ENCODE measurements at places on chromosomes 1 and 21.
A peak's percentile ranks its signal among the peaks of the same experiment; 100 is the strongest.

GRCh38 chr1:208520438-208521099 is 276.4 kb upstream of the PLXNA2 start:
- no peak for DNase-seq

GRCh38 chr1:148263128-148263905 is 111.2 kb upstream of the NBPF11 start:
- DNase-seq = peak; percentile 91

GRCh38 chr21:31446226-31446855 is 102.3 kb upstream of the TIAM1 start:
- DNase-seq = peak; percentile 87

GRCh38 chr1:184254849-184255248 is 132.0 kb upstream of the C1orf21 start:
- no peak for DNase-seq

- DNase-seq = no peak
These were observed 141.2 kb downstream of the FGGY start for GRCh38 chr1:59438058-59438560.

DNA sequence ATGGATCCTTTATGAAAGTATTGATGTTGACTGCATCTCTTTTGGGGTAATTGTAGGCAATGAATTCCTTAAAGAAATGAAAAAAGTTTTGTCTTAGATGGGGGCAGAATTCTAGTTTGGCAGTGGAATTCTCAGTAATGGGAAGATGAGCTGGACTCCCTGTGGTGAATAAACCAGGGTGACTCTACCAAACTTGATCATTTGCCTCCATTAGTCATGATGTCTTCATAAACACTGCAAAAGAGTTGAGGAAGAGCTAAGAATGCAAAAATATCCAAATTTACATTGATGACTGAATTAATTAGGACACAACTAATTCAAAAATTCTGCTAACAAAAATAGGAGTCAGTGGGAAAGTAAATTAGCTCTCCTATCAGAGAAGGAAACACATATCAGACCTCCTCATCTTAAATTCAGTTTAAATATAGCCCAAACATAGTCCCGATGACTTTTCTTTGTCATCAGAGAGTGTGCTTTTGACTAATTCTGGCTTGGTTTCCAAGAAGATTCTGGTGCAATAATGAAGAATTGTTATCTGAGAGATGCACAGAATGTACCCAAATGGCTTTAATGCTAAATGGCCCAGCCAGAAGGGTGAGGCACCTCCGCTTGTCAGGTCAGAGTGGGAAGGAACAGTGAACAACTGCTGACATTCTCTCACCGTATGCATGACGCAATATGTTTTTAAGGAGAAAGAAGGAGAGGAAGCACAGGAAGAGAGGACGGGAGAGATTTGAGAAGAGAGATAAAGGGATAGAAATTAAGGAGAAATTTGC is 525.1 kb downstream of the LMO4 start:
- DNase-seq = no peak

DNA sequence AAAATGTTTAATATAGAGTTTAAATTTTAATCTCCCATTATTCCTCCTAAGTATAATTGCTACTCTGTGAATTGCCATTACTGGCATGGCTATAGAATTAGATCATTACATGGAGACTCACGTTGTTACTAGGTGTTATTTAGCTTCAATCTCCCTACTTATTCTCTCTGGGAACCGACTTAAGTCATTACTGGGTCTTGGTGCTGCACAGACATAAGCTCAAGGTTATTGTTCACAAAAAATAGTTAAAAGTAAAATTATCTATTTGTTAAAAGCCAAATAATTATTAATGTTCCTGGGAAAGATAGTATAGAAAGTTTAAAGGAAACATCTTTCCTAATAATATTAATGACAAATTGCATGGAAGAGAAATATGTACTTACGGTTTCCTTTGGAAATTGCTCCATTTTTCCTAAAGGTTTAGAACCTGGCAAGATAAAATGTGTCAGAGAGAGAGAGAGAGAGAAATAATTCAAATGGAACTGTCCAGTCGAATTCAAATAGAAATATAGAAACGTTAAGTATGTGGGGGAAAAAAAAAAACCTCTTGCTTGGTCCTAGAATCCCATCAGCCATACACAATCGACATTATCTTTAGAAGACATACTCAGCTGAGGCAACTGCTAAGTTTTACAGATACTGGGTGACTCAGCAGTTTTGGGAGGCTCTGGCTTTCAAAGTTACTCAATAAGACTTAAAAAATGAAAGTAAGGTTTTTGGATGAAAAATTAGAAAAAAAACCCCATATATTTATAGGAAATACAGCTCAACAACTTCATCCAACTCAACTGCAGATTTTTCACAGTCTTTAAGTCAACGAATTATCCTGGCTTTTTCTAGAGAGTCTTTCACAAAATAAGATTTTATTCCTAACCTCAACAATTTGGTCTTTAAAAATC is at the start of gene SPTA1:
SPTA1 (minus strand) TSS at position 605 of the 899 bp plus-strand sequence; CDS start at position 407, 198 bp downstream.
- DNase-seq = peak; percentile 92

GRCh38 chr1:231027136-231027925 is 12.7 kb downstream of the FAM89A start:
- DNase-seq = no peak

DNA sequence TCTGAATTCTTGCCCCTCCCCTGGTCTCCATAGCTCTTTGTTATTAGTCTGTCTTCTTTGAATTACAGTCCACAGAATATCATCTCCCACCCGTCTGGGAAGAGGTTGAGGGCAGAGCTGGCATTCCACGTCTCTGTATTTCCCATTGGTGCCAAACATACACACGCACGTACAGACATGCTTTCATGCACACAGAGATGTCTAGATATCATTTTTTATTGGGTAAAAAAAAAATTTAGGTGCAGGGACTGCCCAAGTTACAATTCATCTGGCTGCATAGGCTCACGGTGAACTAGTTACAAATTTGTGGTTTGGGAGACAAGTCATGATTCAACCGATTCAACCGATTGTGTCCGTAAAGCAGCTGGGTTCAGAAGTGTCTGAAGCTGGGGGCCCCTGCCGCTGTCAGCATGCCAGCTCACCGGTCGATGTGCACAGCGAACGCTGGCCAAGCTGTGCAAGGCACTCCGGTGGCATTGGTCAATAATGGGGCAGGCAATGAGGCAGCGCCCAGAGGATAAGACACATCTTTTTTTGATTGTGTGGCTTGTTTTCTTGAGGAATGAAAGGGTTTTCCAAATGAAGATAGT is 73.7 kb downstream of the KCNN3 start:
- no peak for DNase-seq

- DNase-seq = peak; percentile 67
These were observed 19.0 kb downstream of the THEMIS2 start for GRCh38 chr1:27891196-27891889.

DNA sequence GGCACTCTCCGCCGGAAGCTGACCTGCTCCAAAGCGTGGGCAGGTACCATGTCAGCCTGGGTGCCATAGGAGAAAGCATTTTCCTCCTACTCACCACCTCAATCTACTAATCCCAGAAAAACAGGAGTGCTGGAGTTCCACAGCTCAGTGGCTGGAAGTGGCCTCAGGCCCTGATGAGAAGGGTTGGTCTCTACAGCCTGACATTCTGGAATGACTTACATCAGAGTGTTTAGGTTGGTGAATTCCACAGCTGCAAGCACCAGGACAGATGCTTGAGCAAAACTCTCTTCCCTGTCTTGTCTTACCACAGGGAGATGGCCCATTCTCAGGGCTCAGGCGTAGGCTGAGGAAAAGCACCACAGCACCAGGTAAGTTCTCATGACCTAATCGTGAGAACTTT is 5.5 kb downstream of the SEC16B start:
- no peak for DNase-seq

DNA sequence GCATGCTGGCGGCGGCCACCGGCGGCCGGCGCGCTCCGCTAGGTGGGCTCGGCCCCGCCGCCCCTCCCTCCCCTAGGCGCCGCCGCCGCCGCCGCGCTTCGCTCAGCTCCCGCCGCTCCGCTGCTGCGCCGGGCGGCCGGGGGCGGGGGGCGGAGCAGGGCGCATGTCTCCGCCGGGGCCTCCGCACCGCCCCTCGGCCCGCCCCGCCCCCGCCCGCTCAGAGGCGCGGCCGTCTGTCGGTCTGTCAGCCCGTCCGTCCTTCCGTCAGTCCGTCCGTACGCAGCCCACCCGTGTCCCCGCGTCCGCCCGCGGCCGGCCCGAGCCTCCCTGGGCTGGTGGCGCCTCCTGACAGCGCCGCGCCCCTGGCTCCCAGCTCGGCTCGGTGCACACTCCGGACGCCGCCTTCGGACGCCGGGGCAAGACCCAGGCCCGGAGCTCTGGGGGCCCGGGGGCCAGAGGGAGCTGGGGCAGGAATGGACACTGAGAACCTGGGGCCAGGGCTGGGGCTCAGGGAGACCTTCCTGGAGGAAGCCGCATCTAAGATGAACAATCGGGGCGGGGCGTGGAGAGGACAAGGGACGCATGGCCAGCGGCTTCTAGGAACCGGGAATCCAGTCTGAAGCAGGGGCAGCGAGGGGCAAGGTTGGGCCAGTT is at the start of gene GPR153:
GPR153 (minus strand) TSS at position 138 of the 654 bp plus-strand sequence. CDS start 6,193 bp downstream, outside the sequence.
- DNase-seq = no peak

DNA sequence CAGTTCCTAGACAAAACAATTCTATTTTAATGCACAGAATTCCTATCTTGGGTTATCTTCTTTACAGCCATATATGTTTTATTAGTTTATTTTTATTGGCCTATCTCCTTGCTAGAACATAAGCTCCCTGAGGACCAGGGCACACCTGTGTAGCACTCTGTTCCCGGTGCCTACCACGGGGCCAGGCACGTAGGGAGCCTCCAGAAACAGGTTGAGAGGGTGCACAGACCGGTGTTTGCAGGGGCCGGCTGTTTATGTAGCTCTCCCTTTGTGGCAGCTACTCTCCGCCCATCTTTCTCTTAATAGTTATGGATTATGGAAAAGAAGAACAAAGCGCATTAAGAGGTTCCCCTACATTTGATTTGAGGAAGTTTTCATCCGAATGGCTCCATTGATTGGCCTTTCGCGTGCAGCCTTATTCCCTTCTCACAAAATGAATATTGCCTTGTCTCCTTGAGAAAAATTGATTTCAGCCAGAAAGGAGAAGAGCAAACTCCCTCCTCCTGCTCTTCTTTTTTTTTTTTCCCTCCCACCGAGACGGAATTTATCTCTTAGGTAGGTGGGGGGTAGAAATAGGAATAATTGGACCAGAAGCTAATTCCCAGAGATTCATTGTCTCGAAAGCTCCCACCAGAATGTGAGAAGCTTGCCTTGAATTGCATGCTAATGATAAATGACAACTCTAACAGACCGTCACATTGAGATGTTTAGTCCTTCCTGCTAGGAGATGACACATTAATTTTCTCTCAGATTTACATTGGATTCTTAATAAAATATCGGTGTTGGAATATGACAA is 447.4 kb downstream of the CAMTA1 start:
- DNase-seq = no peak

GRCh38 chr1:231279081-231279480 is 38.1 kb downstream of the GNPAT start:
- no peak for DNase-seq

GRCh38 chr1:26285366-26286063 is 5.6 kb downstream of the SH3BGRL3 start:
- no peak for DNase-seq

- DNase-seq = peak; percentile 53
These were observed 586 bp upstream of the AGPAT3 start for GRCh38 chr21:43864313-43864961.

DNA sequence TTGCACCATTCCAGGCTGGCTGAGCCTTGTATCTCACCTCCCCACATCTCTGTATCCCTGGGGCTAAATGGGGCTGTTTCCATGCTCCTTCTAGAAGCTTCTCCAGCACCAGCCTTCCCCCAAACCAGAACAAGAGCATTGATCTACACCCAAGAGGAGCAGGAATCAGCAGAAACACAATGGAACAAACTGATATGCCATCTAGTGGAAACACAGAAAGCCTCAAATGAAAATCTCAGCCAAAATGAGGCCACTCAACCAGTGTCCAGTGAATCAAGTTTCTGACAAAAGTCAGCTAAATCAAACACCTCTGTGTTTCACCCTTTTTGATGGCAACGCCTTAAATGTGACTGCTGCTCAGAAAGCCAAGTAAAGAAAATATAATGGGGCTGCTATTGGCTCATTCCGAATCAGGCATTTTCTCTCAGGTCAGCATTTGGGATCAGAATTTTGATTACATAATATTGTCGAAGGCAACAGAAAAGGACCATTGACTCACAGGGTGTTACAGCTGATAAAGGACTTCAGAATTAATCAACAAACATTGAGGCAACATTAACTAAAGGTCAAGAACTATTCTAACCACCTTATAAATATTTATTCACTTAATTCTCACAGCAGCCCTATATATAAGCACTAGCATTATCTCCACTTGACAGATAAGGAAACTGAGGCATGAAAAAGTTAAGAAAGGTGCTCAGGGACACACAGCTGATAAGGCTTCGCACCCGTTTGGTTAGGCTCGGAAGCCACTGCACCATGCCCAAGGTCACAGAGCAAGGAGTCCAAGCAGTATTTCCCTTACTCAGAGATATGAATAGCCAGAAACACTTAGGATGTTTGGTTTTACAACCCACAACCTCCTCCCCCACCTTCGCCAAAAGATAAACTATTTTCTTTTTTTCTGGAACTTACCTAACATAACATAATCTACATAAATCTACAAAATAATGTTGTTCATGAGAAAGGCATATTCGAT is 85.8 kb upstream of the KCNJ15 start:
- no peak for DNase-seq

- peak; percentile 33 for DNase-seq
These were observed 9.9 kb upstream of the NCF2 start for GRCh38 chr1:183600136-183600535.

GRCh38 chr1:218048828-218049420 is 236.2 kb upstream of the RRP15 start:
- DNase-seq = no peak

- peak; percentile 18 for DNase-seq
These were observed 645.0 kb downstream of the PTPRC start for GRCh38 chr1:199283794-199284193.

DNA sequence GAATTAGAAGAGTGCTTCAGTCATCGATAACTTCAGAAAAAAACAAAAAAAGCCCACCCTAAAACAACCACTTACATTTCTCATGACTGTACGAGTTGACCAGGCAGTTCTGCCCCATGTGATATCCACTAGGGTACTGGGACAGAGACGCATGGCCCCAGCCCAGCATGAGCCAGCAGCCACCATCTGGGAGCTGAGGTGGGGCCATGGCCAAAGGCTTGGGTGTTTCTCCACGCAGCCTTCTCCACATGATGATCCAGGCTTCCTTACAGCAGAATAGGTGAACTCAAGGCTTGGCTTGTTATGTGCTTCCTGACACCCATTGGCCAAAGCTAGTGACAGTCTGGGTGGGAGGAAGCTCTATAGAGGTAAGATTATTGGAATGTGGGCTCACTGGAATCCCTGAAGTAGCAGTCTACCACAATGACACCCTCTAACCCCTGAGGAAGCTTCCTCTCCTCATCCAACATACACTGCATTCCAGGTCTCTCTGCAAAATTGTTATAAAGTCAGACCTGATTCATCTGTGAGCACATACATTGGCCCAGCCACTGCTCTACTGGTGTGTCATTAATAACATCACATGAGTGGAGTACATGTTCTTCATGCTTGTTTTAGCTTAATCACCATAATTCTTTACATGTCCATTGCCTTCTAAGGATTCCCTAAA is 66.3 kb upstream of the NTPCR start:
- no peak for DNase-seq

Data from common myeloid progenitor, CD34-positive (primary cell).